GM23338 (cell line): ENCODE measurements at places on chromosomes 11 and 22. TPM values are rescaled to one million over a fixed set of nuclear protein-coding genes. Genes with fewer than 3 reads are reported as not detected.

- no peaks in the 10 kb centered on the region for H3K27me3 ChIP-seq
- no peaks in the 10 kb centered on the region for H3K4me1 ChIP-seq
- no peak for DNase-seq
- H3K27ac ChIP-seq, result no peak overlapping the region
These were observed 12.3 kb downstream of the MLC1 start for GRCh38 chr22:50072714-50073538.

DNA sequence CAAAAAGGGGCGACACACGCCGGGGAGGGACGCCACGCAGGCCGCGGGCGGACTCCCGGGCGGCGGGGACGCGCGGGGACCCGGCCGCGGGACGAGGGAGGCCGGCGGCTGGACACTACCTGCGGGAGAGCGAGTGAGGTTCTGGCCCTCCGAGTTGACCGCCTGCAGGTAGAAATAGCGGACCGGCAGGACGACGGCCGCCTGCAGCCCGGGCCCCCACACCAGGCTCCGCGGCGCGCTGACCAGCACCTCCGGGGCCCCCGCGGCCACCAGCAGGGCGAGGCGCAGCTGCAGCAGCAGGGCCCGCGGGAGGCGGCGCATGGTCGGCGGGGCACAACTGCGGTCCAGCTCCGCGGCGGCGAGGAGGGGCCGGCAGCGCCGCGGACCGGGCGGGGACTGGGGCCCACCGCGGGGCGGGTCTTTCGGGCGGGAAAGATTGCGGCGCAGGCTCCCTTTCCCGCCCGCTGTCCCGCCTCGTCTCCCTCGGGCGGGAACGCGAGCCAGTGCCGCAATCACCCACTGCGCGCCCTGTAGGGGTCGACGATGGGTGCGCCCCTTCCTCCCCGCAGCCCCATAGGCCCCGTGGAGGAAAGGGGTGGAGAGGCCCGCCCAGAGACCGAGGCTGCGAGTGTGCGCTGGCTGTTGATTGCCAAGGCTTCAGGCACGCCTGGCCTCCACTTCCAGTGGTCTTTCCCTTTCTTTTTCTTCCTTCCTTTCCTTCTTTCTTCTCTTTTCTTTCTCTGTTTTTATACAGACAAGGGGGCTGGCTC, at the start of gene POGLUT3:
Gene POGLUT3, minus strand, starts transcription at position 339 of the 770 bp plus-strand sequence. Its CDS starts 18 bp downstream, at position 321.
- peak; percentile 76 for DNase-seq
- peaks cover 9% of the 10 kb centered on the region for H3K4me1 ChIP-seq
- H3K27me3 ChIP-seq, result peaks cover 4% of the 10 kb centered on the region; the same call in 1 of the 2 replicates
- peak within 1 kb of the TSS; percentile 72 for H3K4me3 ChIP-seq

- no peaks in the 10 kb centered on the region; the same call in 1 of the 2 replicates for H3K4me1 ChIP-seq
- no peak for DNase-seq
- no peak overlapping the region for H3K4me3 ChIP-seq
- H3K36me3 ChIP-seq, result no peaks in the 10 kb centered on the region
- no peaks in the 10 kb centered on the region for H3K27me3 ChIP-seq
These were observed 5.1 kb downstream of the PGGHG start for GRCh38 chr11:293852-294661.

DNA sequence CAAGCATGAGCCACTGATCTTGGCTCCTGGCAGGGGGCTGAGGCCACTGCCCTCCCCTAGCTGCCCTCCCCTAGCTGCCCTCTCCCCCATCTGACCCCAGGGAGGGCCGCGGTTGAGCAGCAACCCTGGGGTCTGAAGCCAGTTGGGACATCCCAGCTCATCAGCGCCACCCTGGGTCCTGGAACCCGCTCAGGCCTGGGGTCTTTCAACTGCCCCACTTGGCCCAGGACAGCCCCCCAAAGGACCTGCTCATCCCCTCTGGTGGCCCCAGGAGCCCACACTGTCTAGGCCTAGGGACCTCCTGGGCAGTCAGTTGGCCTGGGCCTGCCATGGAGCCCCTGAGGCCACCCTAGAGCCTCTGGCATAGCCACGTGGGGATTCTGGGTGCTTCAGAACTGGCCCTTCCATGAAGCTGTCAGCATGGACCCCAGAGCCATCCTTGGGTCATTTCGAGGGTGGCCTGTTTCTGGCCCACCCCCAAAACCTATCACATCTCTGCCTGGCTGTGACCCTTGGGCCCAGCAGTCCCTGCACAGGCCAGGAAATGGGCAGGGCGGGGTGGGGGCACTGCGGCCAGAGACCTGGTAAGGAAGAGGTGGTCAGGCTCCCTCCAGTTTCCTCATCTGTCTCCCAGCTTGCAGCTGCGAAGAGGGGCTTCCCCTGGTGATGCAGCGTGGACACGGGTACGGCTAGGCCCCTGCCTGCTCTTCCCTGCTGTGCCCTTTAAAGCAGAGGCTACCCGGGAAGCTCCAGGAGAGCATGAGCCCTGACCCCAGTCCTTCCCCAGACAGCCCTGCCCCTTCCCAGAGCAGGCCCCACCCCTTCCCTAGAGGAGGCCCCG, 37.9 kb downstream of the MUC2 start:
- H3K27me3 ChIP-seq, result no peaks in the 10 kb centered on the region
- no peak overlapping the region for H3K27ac ChIP-seq
- H3K4me1 ChIP-seq, result no peaks in the 10 kb centered on the region

- no peak overlapping the region for H3K4me3 ChIP-seq
- no peaks in the 10 kb centered on the region; the same call in 1 of the 2 replicates for H3K27me3 ChIP-seq
- no peaks in the 10 kb centered on the region for H3K36me3 ChIP-seq
- DNase-seq, result no peak
These were observed 67.7 kb downstream of the THAP12 start for GRCh38 chr11:76313271-76313670.

GRCh38 chr11:83070044-83070701, 1.5 kb downstream of the RAB30 start:
- H3K36me3 ChIP-seq, result peaks cover 10% of the 10 kb centered on the region; the same call in 1 of the 2 replicates
- no peak overlapping the region for H3K27ac ChIP-seq
- H3K4me1 ChIP-seq, result peaks cover 21% of the 10 kb centered on the region
- peak; percentile 80 for DNase-seq

DNA sequence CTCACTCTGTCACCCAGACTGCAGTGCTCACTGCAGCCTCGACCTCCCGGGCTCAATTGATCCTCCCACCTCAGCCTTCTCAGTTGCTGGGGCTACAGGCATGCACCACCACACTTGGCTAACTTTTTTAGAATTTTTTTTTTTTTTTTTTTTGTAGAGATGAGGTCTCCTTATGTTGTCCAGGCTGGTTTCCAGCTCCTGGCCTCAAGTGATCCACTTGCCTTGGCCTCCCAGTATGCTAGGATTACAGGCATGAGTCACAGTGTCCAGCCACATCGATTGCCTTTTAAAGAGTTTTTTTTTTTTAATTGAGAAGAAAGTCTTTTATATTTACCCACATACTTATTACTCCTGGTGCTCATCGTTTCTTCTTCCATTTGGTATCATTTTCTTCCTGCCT, 30.0 kb downstream of the PARVG start:
- no peak overlapping the region for H3K4me3 ChIP-seq
- DNase-seq, result no peak
- H3K4me1 ChIP-seq, result no peaks in the 10 kb centered on the region
- no peaks in the 10 kb centered on the region for H3K36me3 ChIP-seq
- no peak overlapping the region for H3K27ac ChIP-seq

- no peaks in the 10 kb centered on the region for H3K36me3 ChIP-seq
- no peak for DNase-seq
- H3K27me3 ChIP-seq, result no peaks in the 10 kb centered on the region
- no peaks in the 10 kb centered on the region for H3K4me1 ChIP-seq
- H3K4me3 ChIP-seq, result no peak overlapping the region
These were observed 13.8 kb downstream of the OR5B21 start for GRCh38 chr11:58494101-58494500.

GRCh38 chr22:37904572-37905533, 1.2 kb upstream of the MICALL1 start:
- peak overlapping the region; percentile 62 for H3K4me3 ChIP-seq
- DNase-seq, result peak; percentile 40
- no peaks in the 10 kb centered on the region for H3K36me3 ChIP-seq
- no peaks in the 10 kb centered on the region for H3K27me3 ChIP-seq
- peaks cover 11% of the 10 kb centered on the region; the same call in 1 of the 2 replicates for H3K4me1 ChIP-seq

GRCh38 chr11:131759140-131759539, 388.7 kb downstream of the NTM start:
- H3K36me3 ChIP-seq, result no peaks in the 10 kb centered on the region
- H3K27me3 ChIP-seq, result no peaks in the 10 kb centered on the region
- DNase-seq, result no peak

DNA sequence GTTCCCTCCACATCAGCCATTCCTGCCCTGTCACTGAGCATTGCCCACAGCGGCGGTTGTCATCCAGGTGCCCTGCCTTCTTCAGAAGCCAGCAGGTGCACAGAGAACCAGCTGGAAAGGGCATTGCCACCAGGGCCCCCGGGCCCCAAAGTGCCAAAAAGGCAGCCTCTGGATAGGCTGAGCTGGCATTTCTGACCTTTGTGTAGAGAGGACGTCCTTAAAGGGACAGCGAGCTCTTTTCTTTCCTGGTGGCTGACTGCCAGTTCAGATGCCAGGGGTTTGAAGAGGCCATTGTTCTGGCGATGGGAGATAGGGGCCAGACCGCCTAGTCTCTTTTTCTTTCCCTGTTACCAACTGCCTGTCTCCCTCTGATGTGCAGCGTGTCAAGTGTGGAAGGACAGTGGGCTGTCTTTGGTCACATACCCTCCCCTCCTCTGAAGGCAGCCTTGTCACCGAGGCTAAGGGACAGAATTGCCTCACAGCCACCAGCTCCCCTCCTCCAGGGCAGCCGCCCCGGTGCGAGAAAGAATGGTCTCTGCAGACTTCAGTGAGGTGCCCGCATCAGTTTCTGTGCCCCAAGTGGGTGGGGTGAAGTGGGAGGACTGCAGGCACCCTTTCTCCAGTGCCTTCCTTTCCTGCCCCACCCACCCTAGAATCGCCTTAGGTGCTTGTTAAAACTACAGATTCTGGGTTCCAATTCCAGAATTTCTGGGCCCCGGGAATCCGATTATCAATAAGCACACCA, 109.6 kb downstream of the SCN3B start:
- no peaks in the 10 kb centered on the region for H3K27me3 ChIP-seq
- no peak for DNase-seq
- no peak overlapping the region for H3K27ac ChIP-seq
- H3K36me3 ChIP-seq, result no peaks in the 10 kb centered on the region
- H3K4me3 ChIP-seq, result no peak overlapping the region
- peaks cover 3% of the 10 kb centered on the region for H3K4me1 ChIP-seq

OR5B2 gene
- total RNA-seq, result not detected in 2 replicates
